Activated CD4-positive, alpha-beta T cell treated with anti-CD3 and anti-CD28 coated beads, Interleukin-2, amount 50 U/mL, for 16 hours (primary cell): ENCODE measurements at places on chromosomes 5 and 9.

DNA sequence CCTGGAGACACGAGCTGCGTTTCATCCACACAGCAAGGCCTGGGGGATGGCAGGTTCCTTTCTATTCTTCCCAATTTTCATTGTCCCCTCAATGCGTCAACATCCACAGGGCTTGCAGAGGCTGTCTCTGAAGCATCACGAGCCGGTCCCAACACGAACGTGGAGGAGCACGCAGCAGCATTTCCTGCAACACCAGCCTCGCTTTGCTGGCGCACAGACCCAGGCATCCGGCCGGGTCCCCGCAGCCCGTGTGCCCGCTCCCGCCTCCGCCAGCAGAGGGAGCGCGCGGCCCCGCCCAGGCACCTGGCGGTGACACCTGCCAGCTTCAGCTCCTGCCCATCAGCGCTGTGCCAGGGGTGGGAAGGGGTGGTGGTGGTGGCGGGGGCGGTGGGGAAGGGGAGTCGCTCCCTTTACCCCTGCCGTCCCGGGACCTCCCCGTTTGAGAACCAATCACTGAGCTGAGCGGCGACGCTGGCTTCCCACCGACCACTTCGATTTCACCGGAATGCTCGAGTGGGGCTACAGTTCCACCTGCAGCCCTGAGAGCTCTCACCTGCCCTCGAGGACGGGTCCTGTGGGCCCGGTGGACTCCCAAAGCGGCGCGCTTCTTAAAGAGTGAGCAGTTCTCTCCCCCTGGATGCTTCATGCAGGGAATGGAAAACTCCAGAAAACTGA, 464.5 kb downstream of the ICE1 start:
- DNase-seq, result peak; percentile 48

GRCh38 chr9:27276193-27277030, 20.5 kb downstream of the EQTN start:
- DNase-seq, result peak; percentile 57

GRCh38 chr5:31096238-31096865, 97.1 kb upstream of the CDH6 start:
- DNase-seq, result no peak

DNA sequence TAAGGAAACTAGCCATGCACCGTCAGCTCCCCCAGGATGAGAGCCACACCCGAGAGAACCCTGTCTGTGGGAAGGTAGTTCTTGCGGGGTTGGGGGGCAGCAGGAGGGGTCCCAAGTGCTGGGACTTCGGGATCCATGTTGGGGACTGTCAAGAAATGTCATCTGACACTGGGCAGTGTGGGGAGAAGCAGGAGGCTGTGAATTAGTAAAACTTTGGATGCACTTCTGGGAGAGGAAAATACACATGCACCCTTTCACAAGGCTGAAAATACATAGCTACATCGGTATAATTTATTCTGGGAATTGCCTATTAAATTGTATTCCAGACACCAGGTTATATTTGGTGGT, 109.6 kb upstream of the RPS23 start:
- DNase-seq, result no peak

GRCh38 chr9:122258886-122259415, 5.7 kb downstream of the RBM18 start:
- no peak for DNase-seq

DNA sequence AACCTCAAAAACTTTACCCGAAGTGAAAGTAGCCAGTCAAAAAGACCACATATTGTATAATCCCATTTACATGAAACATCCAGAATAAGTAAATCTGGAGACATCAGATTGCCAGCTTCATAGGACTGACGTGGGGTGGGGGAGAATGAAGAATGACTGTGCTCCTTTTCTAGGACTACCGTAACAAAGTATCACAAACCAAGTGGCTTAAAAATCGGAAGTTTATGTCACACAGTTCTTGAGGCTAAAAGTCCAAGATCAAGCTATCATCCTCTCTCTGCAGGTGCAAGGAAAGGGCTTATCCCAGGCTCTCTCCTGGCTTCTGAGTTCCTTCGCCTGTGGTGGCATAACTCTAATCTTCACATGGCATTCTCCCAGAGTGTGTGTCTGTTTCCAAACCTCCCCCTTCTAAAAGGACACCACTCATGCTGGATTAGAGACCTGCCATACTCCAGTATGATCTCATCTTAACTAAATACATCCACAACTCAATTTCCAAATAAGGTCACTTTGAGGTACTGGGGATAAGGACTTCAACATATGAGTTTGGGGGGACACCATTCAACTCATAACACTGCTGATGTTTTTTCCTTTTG, 25.5 kb downstream of the ADAM19 start:
- peak; percentile 37 for DNase-seq

DNA sequence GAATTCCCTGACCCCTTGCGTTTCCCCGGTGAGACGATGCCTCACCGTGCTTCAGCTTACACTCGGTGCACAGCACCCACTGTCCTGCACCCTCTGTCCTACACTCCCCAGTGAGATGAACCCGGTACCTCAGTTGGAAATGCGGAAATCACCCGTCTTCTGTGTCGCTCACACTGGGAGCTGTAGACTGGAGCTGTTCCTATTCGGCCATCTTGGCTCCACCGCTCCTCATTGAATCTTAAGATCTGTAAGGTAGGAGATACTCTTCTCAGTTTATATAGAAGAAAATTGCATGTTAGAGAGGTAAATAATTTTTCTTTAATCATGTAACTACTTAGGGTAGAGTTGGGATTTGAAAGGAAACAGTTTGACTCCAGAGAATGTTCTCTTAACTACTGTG, 62.2 kb downstream of the DMRTA1 start:
- no peak for DNase-seq

DNA sequence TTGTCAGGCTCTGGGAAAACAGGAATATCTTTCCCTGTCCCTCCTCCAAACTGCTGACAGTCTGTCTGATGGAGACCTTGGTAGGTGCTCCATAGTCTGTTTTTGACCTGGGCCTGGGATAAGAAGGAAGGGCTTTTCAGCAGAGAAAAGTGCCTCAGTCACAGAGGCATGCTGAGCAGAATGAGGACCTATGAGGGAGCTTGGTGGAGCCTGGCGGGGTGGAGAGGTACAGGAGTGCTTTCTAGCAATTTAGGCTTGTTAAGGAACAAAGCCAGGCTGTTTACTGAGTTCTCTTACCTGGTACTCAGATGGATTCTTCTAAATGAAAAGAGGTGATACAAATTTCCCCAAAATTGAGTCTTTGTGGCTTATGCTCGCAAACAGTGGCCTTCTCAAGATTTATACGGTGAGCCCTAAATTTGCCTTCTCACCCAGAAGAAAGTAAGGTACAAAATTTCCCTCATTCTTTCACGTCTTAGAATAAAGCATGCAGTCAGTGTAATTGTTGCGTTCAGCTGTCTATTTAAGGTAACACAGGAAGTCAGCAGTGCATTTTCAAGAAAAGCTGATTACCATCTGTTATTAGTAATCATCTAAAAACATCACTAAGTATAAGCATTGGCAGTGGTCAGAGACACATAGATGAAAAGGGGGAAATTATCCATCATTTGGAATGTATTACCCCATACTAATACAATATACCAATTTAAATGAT, 28.6 kb upstream of the IL13 start:
- peak; percentile 34 for DNase-seq

DNA sequence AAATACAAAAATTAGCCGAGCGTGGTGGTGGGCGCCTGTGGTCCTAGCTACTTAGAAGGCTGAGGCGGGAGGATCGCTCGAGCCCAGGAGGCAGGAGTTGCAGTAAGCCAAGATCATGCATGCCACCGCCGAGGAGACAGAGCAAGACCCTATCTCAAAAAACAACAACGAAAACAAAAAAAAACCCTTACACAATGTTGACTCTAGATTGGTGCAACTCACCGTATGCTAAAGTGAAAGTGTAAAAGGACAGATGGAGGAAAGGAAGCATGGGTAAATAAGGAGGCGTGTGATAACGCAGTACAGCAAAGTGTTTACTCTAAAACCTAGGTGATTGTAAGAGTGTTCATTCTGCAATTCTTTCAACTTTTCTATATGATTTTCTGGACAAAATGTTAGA, 15.9 kb upstream of the RUFY1 start:
- no peak for DNase-seq

GRCh38 chr5:143551820-143552251, 148.3 kb upstream of the NR3C1 start:
- no peak for DNase-seq

DNA sequence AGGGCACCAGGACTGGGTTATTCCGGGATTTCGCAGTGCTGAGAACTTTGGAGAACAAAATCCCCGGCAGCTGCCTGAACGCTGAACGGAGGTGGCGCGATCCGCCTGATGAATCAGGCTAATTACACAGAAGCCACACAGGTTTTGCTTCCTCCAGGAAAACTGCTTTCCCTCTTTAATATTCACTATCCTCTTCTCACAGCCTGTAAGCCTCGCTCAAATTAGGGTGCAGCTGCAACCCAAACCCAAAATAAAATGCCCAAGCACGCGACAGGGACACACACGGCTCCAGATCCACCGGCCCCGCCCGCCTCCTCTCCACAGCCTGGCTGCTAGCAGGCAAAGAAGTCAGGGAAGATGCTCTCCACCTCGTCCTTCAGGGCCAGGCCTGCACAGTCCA, 6.0 kb downstream of the SOHLH1 start:
- no peak for DNase-seq

DNA sequence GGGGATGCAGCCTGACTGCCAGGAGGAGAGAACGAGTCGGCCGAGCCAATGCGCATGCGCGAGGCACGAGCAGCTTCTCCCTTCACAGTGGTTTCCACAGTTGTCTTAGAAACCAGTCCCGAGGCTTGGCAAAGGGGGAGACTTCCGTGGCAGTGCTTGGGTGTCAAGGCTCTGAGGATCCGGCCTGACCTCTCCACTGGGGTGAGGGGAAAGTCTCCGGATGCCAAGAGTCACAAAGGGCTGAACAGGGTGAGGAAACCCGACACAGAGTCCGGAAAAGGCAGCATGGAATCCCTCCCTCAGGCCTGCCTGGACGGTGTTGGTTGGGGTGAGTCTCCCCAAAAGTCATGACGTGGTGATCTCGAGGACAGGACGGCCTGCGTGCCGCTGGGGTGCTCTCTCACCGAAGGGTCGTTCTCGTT, 475.5 kb downstream of the SPATA31A7 start:
- DNase-seq, result no peak

DNA sequence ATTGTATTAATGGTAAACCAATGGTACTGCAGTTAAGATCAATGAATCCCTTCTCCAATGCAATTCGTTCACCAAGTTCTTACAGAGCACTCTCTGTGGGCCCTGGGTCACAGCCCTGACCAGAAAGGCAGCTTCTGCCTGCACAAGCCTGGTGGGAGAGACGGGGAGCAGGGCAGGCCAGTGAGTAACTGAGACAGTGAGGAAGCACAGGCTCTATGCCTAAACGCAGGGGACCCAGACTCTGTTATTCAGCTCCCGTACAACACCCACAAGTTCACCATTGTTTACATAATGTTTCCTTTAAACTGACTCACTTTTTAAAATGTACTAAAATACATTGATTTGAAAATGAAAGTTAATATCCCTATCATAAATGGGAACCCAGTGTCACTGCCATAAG, 40.5 kb upstream of the CTSL start:
- DNase-seq, result no peak

DNA sequence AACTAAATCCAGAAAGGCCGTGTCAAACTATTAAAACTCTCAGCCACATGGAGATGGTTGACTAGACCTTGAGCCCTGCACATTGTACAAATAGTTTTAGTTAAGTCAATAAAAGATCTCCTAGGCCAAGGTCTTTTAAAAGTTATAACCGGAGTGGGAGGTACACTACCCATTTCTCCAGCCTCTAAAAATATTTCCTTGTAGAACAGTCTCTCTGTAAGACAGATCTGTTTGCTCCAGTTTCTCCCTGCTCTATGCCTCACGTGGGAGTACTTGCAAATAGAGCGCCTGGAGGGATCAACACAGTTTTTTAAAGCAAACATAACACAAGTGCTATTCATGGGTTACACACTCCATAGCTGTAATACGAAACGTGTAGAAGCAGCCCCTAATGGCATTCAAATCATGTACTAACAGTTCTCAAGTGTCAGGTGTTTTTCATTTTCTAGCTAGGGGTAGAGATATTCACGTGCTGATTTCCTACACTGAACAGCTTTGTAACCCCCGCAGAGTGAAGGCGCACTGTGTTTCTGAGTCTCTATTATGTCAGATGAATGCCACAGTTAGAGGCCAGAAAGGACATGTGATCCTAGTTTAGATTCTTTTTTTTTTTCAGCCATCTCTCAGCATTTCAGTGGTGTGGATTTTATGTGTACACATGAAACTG, 703.4 kb upstream of the GRAMD2B start:
- no peak for DNase-seq

- no peak for DNase-seq
Observed at GRCh38 chr9:129568560-129569501, 52.1 kb downstream of the C9orf50 start.

DNA sequence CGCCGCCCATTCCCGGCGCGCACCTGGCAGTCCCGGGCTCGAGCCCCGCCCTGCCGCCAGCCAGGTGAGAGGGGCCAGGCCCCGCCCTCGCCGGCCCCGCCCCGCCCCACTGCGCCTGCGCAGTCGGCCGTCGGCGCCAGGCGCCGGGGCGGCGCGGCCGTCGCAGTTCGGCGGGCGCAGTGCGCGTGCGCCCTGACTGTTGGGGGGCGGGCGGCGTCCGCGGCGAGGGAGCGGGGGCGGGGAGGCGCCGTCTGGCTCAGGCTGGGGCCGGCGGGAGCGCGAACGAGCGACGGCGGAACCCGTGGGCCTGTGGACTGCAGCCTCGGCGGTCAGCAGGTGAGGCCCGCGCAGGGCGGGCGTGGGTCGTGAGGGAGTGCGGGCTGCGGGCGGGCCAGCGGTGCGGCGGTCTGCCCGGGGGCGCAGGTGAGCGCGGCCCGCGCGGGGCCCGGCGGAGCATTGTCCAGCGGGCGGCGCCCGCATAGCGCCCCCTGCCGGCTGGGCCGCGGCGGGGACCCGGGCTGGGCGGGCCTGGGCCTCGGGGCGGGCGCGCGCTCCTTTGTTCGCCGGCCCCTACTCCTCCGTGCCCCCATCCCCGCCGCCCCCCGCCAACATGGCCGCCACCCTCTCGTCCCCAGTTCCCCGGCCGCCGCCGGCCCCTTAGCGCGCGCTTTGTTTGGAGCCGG, at the start of gene SPIN1:
Gene SPIN1 (plus strand): TSS at position 242 of the 683 bp plus-strand sequence. CDS start 38,096 bp downstream, outside the sequence.
- peak; percentile 80 for DNase-seq

DNA sequence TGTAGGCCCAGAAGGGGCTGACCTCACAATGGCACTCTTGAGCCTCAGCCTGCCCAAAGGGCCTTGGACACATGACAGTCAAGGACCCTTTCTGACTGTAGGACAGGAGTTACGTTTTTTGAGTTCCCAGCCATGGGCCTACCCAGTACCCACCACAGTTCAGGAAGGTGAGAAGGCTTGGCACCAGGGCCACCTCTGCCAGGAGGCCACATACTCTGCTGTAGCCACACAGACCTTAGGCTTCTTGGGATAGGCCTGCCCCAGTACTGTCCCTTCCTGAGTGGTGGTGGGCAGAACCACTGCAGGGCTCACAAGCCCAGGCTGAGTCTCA, 12.8 kb downstream of the PDLIM4 start:
- DNase-seq, result no peak

DNA sequence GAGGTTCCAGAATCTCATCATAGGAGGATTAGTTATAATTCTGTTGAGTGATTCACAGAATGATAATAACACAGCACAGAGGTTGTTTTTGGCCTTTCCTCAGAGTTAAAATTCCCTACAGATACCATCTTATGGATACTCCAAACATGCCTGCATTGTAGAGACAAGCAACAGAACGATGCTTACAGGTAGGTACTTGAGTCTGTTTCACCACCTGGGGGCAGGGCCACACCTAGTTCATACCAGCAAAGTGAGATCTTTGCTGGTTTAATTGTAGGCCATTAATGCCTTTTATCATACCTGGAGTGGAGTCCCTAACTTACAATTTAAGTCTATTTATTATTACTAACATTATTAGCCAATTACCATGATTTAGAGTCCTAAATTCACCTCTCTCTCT, 416.5 kb upstream of the TLE4 start:
- no peak for DNase-seq

GRCh38 chr9:73009649-73010288, 56.9 kb upstream of the ALDH1A1 start:
- no peak for DNase-seq
